ENCODE measurements at places on chromosomes 3 and 15.

GRCh38 chr3:14130707-14131106 lies 5.9 kb downstream of the TMEM43 start:
- H3K4me1 ChIP-seq = peaks cover 33% of the 10 kb centered on the region
- H3K36me3 ChIP-seq = peaks cover 71% of the 10 kb centered on the region
- no peaks in the 10 kb centered on the region for H3K27me3 ChIP-seq
- no peak overlapping the region for H3K4me3 ChIP-seq
- H3K27ac ChIP-seq = no peak overlapping the region
- ATAC-seq = no peak

DNA sequence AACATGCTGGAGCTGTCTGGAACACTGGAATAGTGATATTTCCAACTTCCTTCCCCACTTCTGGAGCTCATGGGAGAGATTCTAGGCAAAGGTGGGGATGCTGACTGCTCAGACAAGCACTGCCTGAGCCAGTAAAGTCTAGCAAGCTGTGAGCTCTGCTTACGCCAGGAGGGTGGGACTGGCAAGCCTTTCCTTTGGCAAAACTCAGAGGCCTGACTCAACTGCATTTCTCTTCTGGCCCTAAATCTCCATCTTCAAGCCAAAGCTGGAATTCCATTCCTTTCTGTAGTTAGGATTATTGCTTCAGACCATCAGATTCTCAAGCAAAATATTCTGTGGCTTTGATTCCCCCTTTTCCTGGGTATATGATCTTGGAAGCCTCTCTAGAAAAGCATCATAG lies 20.3 kb upstream of the EPB42 start:
- H3K27me3 ChIP-seq = peaks cover 12% of the 10 kb centered on the region
- no peak for ATAC-seq
- H3K4me3 ChIP-seq = no peak overlapping the region
- no peaks in the 10 kb centered on the region for H3K36me3 ChIP-seq
- peaks cover 24% of the 10 kb centered on the region for H3K4me1 ChIP-seq

- H3K27ac ChIP-seq = peak overlapping the region; percentile 100
- H3K4me1 ChIP-seq = peaks cover 40% of the 10 kb centered on the region
- peak overlapping the region; percentile 97 for H3K4me3 ChIP-seq
- H3K36me3 ChIP-seq = no peaks in the 10 kb centered on the region
- ATAC-seq = no peak
- no peaks in the 10 kb centered on the region for H3K27me3 ChIP-seq
Observed at GRCh38 chr3:105365391-105366325, 1.1 kb upstream of the ALCAM start.

GRCh38 chr3:78268087-78268486 lies 1228.2 kb downstream of the ROBO2 start:
- no peaks in the 10 kb centered on the region for H3K4me1 ChIP-seq
- H3K36me3 ChIP-seq = no peaks in the 10 kb centered on the region
- ATAC-seq = no peak
- no peak overlapping the region for H3K4me3 ChIP-seq

- H3K27ac ChIP-seq = no peak overlapping the region
- peak; percentile 48 for ATAC-seq
- H3K4me3 ChIP-seq = no peak overlapping the region
- peaks cover 9% of the 10 kb centered on the region for H3K27me3 ChIP-seq
- H3K36me3 ChIP-seq = no peaks in the 10 kb centered on the region
Observed at GRCh38 chr15:76983590-76984375, 11.1 kb upstream of the PSTPIP1 start.

GRCh38 chr3:83150896-83151295 lies 1389.5 kb upstream of the GBE1 start:
- no peaks in the 10 kb centered on the region for H3K36me3 ChIP-seq
- ATAC-seq = no peak
- H3K4me1 ChIP-seq = no peaks in the 10 kb centered on the region
- H3K4me3 ChIP-seq = no peak overlapping the region
- no peak overlapping the region for H3K27ac ChIP-seq

- H3K4me3 ChIP-seq = no peak overlapping the region
- H3K4me1 ChIP-seq = no peaks in the 10 kb centered on the region
- H3K36me3 ChIP-seq = no peaks in the 10 kb centered on the region
- ATAC-seq = no peak
- no peak overlapping the region for H3K27ac ChIP-seq
Observed at GRCh38 chr3:186307594-186308221, 54.3 kb downstream of the DGKG start.

- no peaks in the 10 kb centered on the region for H3K4me1 ChIP-seq
- H3K4me3 ChIP-seq = no peak overlapping the region
- no peaks in the 10 kb centered on the region for H3K27me3 ChIP-seq
- ATAC-seq = no peak
- no peaks in the 10 kb centered on the region for H3K36me3 ChIP-seq
Observed at GRCh38 chr3:112897791-112898190, 51.1 kb upstream of the CD200R1L start.

GRCh38 chr15:58346361-58346760 lies 85.4 kb upstream of the LIPC start:
- ATAC-seq = no peak
- no peaks in the 10 kb centered on the region for H3K4me1 ChIP-seq
- no peak overlapping the region for H3K27ac ChIP-seq
- no peak overlapping the region for H3K4me3 ChIP-seq
- no peaks in the 10 kb centered on the region for H3K36me3 ChIP-seq

GRCh38 chr3:123287051-123287961 lies 85.6 kb downstream of the SEC22A start:
- peaks cover 34% of the 10 kb centered on the region for H3K27me3 ChIP-seq
- no peak for ATAC-seq
- H3K36me3 ChIP-seq = no peaks in the 10 kb centered on the region
- H3K4me1 ChIP-seq = no peaks in the 10 kb centered on the region
- H3K27ac ChIP-seq = no peak overlapping the region

DNA sequence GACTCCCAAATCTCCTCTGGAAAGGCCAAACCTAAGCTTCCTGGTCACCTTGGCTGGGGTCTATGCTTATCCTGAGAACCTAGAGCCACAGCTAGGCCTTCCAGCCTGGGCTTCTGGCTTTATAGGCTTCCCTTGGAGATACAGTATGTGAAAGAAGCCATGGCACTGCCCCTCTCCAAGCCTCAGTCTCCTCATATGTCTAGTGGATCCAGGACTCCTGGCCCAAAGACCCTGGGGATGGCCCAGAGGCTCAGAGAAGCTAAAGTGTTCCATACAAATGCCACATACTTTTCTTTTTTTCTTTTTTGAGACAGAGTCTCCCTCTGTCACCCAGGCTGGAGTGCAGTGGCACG lies 8.6 kb downstream of the ACAA1 start:
- ATAC-seq = no peak
- peaks cover 17% of the 10 kb centered on the region for H3K4me1 ChIP-seq
- no peak overlapping the region for H3K4me3 ChIP-seq
- peaks cover 55% of the 10 kb centered on the region for H3K36me3 ChIP-seq
- no peaks in the 10 kb centered on the region for H3K27me3 ChIP-seq
- H3K27ac ChIP-seq = no peak overlapping the region

- no peak overlapping the region for H3K27ac ChIP-seq
- H3K36me3 ChIP-seq = no peaks in the 10 kb centered on the region
- H3K4me1 ChIP-seq = no peaks in the 10 kb centered on the region
- ATAC-seq = no peak
- no peak overlapping the region for H3K4me3 ChIP-seq
Observed at GRCh38 chr3:98670020-98670419, 76.6 kb upstream of the CPOX start.

- peak overlapping the region; percentile 74 for H3K4me3 ChIP-seq
- H3K27me3 ChIP-seq = no peaks in the 10 kb centered on the region
- peak; percentile 54 for ATAC-seq
- H3K4me1 ChIP-seq = peaks cover 31% of the 10 kb centered on the region
- peak overlapping the region; percentile 89 for H3K27ac ChIP-seq
Observed at GRCh38 chr3:99938270-99938911, 120.7 kb downstream of the CMSS1 start.

GRCh38 chr3:132416161-132416560 lies 1.1 kb upstream of the DNAJC13 start:
- peaks cover 27% of the 10 kb centered on the region for H3K4me1 ChIP-seq
- peak overlapping the region; percentile 100 for H3K4me3 ChIP-seq
- peak overlapping the region; percentile 90 for H3K27ac ChIP-seq
- H3K36me3 ChIP-seq = peaks cover 6% of the 10 kb centered on the region
- no peaks in the 10 kb centered on the region for H3K27me3 ChIP-seq

DNA sequence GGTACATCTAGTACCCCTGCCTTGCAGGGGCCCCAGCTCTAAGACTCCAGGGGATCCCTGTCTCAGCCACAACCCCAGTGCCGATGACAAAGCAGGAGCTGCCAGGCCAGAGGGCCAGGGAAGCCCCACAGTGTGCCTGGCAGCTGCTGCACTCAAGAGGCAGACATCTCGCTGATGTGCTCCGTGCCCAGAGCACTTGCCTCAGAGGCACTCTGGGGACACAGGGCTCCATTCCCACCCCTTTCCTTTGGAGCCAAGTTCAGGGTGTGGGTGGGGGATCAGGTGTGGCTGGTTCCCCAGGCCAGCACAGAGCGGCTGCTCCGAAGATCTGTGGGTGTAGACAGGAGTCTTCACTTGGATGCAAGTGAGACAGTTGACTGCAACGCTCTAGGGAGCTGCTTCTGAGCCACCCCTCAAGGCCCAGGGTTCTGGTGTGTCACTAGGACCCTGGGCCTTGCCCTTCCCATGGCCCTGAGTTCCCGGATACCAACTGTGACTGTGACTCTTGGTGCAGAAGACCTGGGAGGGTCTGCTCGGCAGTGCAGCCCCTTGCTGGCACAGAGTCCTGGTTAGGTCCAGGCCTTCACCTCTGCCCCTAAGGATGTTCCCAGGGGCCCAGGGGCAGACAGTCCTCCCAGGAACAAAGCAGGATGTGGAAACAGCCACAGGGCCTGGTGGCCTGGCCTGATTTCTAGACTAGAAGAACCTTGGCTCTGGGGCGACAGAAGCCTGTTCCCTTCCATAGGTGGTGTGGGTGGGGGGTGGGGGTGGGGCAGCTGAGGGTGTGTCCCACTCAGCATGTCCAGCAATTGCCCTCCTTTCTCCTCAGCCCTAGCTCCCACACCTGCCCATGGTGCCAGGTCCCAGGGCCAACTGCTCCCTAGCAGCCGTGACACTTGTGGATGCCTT lies 2.5 kb downstream of the NT5DC2 start:
- no peaks in the 10 kb centered on the region for H3K36me3 ChIP-seq
- H3K4me3 ChIP-seq = no peak overlapping the region
- ATAC-seq = no peak
- H3K27me3 ChIP-seq = no peaks in the 10 kb centered on the region

DNA sequence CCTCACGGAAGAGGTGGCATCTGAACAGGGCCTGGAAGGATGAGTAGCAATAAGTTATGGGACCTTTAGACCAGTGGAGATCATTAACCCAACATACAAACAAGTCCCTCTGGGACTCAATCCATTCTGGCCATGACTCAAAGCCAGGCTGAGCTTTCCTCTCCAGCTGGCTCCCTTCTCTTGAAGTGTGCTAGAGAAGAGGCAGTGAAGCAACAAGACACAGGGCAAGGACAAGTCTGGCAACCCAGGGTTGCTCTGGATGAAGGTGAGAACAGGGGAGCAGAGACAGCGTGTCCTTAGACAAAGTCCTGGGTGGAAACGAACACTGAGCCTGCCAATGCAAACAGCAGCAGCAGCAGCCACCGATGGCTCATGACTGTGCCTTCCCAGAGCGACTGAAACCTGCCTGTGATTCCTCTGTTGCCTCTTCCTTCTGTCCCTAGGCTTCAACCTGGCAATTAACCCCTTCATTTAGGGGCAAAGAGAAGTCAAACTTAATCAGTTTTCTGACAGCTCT lies 86.8 kb downstream of the BDH1 start:
- peaks cover 40% of the 10 kb centered on the region for H3K27me3 ChIP-seq
- H3K27ac ChIP-seq = no peak overlapping the region
- ATAC-seq = no peak
- H3K36me3 ChIP-seq = no peaks in the 10 kb centered on the region
- no peaks in the 10 kb centered on the region for H3K4me1 ChIP-seq
- H3K4me3 ChIP-seq = no peak overlapping the region

- no peaks in the 10 kb centered on the region for H3K27me3 ChIP-seq
- peaks cover 28% of the 10 kb centered on the region for H3K4me1 ChIP-seq
- no peak for ATAC-seq
- H3K36me3 ChIP-seq = peaks cover 68% of the 10 kb centered on the region
- no peak overlapping the region for H3K4me3 ChIP-seq
Observed at GRCh38 chr3:191366675-191367074, 36.3 kb upstream of the UTS2B start.

DNA sequence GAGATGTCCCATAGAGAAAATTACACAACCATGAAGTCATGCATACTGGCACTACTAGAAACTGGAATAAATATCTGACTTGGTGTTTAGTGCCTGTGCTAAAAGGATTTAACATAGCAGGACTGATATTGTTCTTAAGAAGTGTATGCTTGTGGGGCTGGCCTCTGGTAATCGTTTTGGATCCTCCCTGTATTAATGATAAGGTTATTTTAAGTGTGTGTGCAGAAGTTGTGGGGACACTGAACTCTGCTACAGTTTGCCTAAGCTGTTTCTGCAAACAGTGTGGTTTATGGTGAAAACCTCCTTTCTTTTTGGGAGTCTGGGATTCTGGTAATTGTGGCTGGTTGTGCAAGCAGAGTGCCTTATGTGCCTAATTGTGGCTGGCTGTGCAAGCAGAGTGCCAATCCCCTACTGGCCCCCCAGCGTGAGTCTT lies 120.8 kb downstream of the CLASP2 start:
- no peak overlapping the region for H3K27ac ChIP-seq
- H3K4me3 ChIP-seq = no peak overlapping the region
- peaks cover 38% of the 10 kb centered on the region for H3K36me3 ChIP-seq
- H3K27me3 ChIP-seq = no peaks in the 10 kb centered on the region
- ATAC-seq = no peak

DNA sequence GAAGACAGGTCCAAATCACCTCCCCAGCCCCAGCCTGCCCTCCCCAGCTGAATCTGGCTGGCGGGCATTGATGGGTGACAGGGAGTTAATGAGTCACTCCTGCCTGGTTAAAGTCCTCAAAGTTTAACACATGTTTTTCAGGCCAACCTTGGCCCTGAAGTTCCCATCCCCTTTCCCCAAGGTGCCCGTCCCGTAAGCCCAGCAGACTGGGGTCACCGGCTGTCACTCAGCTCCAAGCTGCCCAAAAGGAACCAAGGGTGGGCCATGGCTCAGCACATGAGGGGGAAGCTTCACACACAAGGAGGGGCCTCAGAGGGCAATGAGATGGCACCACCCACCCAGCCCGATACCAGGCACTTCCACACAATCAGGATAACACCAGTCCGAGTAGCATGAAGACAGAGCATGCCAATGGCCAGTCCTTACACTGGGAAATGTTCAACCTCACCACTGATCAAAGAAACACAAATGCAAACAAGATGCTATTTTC lies 10.2 kb upstream of the KLF15 start:
- peaks cover 6% of the 10 kb centered on the region for H3K4me1 ChIP-seq
- H3K4me3 ChIP-seq = no peak overlapping the region
- H3K36me3 ChIP-seq = no peaks in the 10 kb centered on the region
- peaks cover 26% of the 10 kb centered on the region for H3K27me3 ChIP-seq

All from stimulated activated memory B cell treated with anti-CD40 and anti-IgM and Interleukin-4, amounts not matched to agents 10 μg/mL and 1 μg/mL and 100 μg/mL, for 72 hours (primary cell).